ENCODE measurements at places on chromosomes 7 and 10.

DNA sequence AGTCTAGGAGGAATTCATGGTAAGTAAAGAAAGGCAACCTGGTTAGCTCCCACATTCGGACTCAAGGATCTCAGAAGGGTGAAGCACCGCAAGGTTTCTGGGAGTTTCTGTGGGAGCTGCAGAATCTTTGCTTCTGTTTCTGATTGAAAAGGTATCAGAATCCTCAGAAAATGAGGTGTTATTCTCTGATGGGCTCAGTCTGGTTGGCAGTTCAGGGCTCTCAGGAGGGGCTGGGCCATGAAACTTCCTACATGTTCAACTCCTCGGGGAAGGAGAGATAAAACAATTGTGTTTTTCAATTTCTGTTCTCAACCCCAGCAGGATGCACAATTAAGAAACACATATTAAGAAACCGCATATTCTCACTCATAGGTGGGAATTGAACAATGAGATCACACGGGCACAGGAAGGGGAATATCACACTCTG is 9.1 kb downstream of the OR2A7 start:
- no peak for DNase-seq

GRCh38 chr7:2251381-2251780 is 9.4 kb downstream of the NUDT1 start:
- DNase-seq, result no peak

DNA sequence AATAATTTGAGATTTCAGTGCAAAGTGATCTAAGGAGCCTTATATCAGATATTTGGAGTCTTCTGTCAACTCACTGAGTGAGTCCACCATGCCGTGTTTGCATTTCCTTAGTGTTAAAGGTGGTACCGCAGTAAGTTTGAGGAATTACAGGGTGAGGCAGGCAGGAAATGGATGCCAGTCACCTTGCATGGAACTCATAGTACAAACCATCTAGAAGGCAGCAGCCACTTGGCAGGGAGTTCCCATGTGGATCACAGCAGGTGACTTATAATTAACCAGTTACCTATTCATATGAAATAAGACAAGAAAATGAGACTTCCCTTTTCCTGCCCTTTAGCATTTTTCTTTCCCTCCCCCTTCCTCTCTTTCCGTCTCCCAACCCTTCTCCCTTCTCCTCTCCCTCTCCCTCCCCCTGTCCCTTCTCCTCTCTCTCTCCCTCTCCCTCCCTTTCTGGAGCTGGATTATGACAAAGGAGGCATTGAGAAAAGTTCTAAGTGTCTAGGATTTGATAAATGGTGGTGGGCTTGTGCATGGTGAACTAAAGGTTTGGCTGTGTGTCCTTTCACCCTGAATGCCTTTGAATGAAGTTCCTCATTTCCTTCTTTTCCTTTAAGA is 94.1 kb downstream of the LRRC4 start:
- no peak for DNase-seq

DNA sequence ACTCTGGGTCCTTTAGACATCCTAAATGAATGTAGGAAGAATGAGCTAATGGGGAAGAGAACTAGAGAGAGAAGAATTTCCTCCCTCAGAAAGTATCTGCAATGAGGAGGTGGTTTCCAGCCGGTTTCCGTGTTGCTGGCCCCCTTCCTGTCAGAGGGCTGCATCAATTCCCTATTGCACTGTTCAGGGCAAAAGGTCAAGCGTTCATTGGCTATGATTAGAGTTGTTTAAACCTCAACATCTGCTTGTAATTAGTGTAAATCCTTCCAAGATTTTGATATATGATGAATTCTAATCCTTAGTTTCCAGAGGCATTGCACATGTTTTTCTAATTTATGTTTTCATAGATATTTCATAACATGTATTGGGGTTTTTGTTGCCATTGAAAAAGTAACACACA is 107.3 kb upstream of the SGCE start:
- no peak for DNase-seq

DNA sequence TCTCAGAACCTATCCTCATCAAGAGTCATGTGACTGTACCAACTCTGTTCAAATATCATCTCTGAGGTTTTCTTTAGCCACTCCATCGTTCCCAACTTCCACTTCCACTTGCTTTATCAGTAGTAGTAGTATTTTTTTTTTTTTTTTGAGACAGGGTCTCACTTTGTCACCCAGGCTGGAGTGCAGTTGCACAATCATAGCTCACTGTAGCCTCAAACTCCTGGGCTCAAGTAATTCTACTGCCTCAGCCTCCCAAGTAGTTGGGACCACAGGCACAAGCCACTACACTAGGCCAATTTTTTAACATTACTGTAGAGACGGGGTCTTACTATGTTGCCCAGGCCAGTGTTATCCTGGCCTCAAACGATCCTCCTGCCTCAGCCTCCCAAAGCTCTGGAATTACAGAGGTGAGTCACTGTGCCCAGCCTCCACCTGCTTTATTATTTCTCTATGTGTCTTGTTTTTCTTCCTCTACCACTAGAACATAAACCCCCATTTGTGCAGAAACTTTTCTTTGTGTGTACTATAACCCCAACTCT is 5.9 kb downstream of the NCAPG2 start:
- DNase-seq, result no peak

DNA sequence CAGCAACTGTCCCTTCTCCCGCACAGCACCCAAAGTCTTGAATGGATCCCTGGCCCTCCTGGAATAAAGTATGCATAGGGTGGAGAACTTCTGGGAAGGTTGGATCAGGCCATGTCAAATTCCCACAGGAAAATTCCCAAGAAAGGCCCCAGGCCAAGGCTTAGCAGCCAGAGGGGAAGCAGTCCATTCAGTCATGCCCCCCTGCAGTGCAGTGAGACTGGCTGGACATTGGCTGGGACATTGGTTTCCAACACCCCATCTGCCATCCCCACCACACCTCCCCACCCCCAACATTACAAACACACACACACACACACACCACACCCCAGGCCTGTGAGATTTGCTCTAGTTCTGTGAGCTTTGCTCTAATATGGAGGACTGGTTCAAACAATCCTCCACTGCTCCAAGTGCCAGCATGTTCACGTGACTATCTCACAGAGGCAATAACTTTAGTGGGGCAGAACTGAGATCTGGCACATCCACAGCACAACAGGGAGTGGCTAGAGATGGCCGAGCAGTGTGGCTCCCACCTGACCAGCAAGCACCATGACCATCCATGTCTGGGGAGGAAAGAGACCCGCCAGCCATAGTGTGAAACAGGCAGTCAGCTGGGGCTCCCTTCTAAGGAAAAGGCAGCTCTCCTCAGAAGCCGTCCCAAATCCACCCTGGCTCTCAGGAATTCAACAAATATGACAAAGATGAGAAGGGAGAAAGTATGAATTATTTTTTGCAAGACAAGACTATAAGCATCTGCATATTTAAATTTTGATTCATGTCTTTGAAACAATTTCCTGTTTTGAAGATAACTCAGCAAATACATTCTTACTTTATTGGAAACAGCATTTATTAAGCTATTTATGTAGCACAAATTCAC is 6.7 kb upstream of the FAM170B start:
- DNase-seq, result no peak

GRCh38 chr7:70132852-70133690 is 534.8 kb downstream of the AUTS2 start:
- DNase-seq, result no peak

DNA sequence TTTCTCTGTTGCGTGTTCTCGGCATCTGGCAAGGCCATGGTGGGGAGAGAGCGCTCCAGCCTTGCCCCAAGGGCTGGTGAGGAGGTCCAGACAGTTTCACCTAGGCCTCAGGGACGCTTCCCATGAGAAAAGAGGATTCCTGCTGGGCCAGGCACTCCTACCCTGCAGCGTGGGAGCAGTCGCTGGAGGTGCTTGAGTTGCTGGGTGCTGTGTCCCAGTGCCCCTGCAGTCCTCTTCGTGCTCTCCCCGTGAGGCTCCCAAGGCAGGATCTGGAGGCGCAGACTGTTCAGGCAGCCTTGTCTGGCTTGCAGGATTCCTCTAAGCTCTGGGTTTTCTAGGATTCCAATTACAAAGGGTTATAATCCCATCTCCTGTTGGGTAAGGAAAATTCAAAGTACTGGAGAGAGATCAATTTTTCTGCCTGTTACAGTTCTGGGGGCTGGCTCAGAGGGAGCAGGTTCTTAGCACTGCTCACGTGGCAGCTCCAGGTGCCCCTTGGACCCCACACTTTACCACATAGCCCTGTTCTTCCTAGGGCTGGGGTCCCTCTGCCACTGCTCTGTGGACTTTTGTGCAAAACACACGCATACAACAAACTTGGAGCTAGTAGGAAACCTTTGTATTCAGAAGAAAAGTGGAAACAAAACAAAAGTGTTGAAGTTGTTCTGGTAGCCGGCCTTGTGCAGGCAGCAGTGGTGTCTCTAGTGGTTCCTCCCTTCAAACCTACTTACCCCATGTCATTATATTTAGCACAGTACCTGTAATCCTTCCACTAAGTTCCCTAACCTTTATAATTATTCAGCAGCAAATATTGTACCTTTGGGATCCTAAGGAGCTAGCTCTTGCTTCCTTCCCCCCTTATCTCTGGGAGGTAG is 60.5 kb downstream of the CCNY start:
- DNase-seq, result no peak

- no peak for DNase-seq
These were observed 81.2 kb upstream of the PPIF start for GRCh38 chr10:79266084-79266483.

- DNase-seq, result no peak
These were observed 59.2 kb downstream of the ANLN start for GRCh38 chr7:36448781-36449379.

DNA sequence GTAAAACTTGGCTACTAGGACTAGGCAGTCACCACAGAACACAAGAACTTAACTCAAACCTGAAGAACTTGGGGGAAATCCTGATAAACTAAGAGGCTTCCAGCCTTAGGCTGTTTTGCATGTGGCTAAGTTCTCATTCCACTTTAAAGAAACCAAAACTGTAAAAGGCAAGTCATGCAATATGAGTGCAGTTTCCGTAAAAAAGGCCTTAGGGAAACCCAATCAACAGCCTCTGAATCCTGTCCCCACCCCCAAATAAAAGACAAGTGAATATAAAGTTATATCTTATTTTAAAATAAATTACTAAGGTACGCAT is 95.1 kb downstream of the USP6NL start:
- DNase-seq, result no peak
